ENCODE measurements at places on chromosomes 7 and 10.

DNA sequence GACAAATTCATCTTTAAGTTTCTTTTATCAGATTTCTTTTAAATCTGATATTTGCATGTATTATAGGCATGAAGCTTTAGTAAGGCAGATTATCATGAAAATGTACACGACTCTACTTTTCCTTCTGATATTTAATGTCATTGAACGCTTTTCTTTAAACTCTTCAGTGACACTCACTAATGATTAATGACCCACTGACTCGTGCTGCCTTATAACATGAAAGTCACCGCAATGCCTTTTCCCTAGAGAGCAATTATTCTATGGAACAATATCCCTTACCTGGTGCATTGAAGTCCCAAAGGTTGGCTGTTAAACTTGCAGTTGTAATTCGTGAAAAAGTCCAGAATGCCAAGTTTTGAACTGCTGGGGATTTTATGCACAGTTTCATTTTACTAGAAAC is 33.4 kb upstream of the HGF start:
- no peaks in the 10 kb centered on the region for H3K4me1 ChIP-seq
- H3K36me3 ChIP-seq, result no peaks in the 10 kb centered on the region
- no peak for DNase-seq
- no peaks in the 10 kb centered on the region for H3K27me3 ChIP-seq
- no peak overlapping the region for H3K4me3 ChIP-seq

- no peaks in the 10 kb centered on the region for H3K36me3 ChIP-seq
- no peaks in the 10 kb centered on the region for H3K4me1 ChIP-seq
- H3K4me3 ChIP-seq, result no peak overlapping the region
- no peak overlapping the region for H3K27ac ChIP-seq
- no peaks in the 10 kb centered on the region for H3K27me3 ChIP-seq
- no peak for DNase-seq
These were observed 86.8 kb downstream of the MPLKIP start for GRCh38 chr7:40047661-40048060.

DNA sequence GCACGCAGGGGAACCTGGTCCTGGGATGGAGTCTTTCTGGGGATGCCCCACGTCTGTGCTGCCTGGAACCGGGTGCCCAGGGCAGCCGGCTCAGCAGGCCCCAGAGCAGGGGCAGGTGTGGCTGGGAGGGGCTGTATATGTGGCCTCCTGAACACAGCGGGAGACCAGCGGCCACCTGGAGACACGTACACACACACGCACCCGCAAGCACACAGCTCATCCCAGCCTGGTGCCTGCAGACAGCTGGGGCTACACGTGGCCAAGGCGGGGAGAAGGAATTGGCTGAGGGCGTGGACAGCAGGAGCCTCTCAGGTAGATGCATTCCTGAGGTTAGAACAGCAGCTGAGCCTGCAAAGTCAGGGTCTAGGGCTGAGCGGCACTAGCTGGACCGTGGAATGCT is 14.0 kb downstream of the ADAM8 start:
- no peak for DNase-seq
- no peaks in the 10 kb centered on the region for H3K36me3 ChIP-seq
- no peaks in the 10 kb centered on the region for H3K27me3 ChIP-seq
- no peak overlapping the region for H3K4me3 ChIP-seq

DNA sequence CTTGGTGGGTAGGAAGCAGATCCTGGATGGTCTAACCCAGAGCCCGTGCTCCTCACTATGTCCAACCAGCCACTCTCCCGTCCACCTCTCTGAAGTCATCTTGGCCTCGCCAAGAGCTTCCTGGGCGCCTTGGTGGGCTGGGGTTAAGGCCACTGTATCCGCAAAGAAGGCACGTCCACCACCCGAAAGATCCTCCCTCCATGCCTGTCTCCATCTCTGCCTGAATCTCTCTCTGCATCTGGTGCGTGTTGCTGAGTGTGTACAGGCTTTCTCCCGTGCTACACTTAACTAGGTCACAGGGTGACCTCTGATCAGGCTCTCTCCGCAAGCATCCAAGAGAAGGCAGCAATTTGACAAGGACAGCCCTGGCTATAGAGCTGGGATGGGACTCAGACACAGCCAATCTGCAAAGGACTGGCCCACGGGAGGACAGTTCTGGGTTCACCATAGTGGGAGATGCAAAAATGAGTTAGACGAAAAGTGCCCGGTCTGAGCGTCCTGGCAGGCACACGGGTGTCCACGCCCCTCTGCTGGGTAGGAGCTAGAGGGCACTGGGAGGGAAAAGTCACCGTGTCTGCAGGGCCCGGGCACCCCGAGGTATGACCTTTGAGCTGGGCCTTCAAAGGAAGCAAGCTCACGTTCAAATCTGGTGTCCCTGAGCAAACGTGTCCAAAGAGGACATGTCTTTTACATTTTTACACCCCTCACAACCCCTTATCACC is 9.4 kb upstream of the RFC2 start:
- H3K27ac ChIP-seq, result no peak overlapping the region
- no peaks in the 10 kb centered on the region for H3K36me3 ChIP-seq
- no peaks in the 10 kb centered on the region for H3K4me1 ChIP-seq
- no peak for DNase-seq
- H3K4me3 ChIP-seq, result no peak overlapping the region

- H3K4me3 ChIP-seq, result no peak overlapping the region
- H3K36me3 ChIP-seq, result no peaks in the 10 kb centered on the region
- DNase-seq, result no peak
These were observed 101.0 kb downstream of the ZNF277 start for GRCh38 chr7:112307506-112307905.

DNA sequence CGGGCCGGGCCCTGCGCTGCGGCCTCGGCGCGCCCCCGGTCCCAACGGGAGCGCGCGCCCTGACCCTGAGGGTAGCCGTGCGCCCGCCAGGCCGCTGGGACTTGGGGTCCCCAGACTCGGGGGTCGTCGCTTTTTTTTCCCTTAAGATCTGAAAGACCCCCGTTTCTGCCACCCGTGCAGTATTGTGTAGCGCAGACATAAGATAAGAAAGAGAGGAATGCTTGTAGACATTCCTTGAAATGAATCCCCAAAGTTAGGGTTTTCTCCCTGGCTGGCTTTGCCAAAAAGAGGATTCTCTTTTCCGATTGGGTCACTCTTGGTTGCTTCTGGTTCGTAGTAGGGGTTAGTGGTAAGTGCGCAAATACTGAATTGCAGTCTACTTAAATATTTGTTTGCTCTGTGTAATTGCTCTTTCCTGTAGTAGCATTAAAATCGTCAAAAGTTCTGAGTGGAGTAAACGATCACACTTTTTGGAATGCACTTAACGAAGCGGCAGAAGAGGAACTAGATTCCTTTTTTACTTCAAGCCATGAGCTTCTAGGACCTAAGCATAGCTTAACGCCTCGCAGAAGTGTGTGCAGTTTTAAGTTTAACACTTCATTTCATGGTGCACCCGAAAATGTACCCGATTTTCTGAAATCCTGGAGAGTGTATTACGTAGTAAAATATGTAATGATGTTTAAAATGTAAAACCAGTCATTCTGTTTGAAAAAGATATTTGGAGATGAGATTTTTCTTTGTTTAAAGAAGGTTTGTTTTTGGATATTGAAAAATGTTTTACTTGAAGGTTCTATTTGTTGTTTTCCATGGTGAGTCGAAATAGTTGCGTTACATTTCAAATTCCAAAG is 1.3 kb downstream of the CUL1 start:
- peak overlapping the region; percentile 84 for H3K4me3 ChIP-seq
- peak overlapping the region; percentile 92 for H3K27ac ChIP-seq
- H3K36me3 ChIP-seq, result no peaks in the 10 kb centered on the region
- DNase-seq, result peak; percentile 15
- no peaks in the 10 kb centered on the region for H3K4me1 ChIP-seq

- H3K27ac ChIP-seq, result no peak overlapping the region
- DNase-seq, result no peak
- H3K27me3 ChIP-seq, result no peaks in the 10 kb centered on the region
These were observed 27.1 kb downstream of the COPG2 start for GRCh38 chr7:130641497-130641896.

DNA sequence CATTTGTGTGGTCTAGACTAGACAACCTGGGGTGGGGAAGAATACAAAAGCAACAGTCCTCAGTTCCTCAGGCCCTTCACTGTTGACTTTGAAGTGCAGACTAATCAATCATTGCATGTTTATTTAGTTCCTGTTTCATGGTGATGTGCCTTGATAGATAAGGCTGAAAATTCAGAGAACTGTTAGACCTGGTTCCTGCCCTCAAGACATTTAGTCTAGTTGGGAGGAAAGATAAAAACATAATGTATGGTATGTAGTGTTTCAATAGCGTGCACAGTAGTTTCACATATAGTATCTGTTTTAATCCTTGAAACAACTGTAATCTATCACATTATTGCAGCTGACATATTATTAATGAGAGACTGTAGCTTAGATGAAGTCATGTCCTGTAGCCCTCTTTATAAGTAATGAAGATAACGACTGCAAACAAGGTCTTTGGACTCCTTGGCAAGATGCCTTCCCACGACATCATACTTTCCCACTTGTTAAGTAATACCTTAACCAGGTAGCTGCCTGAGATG is 124.0 kb downstream of the CELF2 start:
- H3K4me1 ChIP-seq, result no peaks in the 10 kb centered on the region
- H3K4me3 ChIP-seq, result no peak overlapping the region
- H3K36me3 ChIP-seq, result no peaks in the 10 kb centered on the region
- no peak overlapping the region for H3K27ac ChIP-seq
- H3K27me3 ChIP-seq, result no peaks in the 10 kb centered on the region

GRCh38 chr7:100566018-100566531 is 7.6 kb downstream of the SAP25 start:
- peaks cover 3% of the 10 kb centered on the region for H3K4me1 ChIP-seq
- no peak overlapping the region for H3K27ac ChIP-seq
- H3K4me3 ChIP-seq, result no peak overlapping the region

- H3K36me3 ChIP-seq, result no peaks in the 10 kb centered on the region
- no peak for DNase-seq
- no peak overlapping the region for H3K4me3 ChIP-seq
- no peak overlapping the region for H3K27ac ChIP-seq
These were observed 544 bp downstream of the GPRIN2 start for GRCh38 chr10:46555713-46556514.

Data from uterus (tissue), 4 donors.